ENCODE measurements at places on chromosomes 1 and 21.

DNA sequence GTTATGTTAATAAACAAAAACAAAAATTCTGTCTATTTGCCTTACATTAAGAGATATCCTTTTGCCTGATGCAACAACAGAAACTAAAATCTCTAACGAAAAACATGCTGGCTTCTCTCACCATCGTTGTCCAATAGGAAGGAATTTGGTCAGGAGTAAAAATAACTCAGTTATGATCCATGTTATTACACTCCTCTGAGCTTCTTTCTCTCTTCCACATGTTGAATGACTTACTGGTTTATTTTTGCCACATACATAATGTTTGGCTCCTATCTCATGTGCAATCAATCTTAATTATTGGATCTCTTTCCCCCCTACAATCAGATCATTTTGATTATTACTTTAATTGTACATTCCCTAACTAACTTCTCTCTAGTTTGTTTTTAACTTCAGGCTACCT is 688.4 kb downstream of the USP25 start:
- no peak for DNase-seq

DNA sequence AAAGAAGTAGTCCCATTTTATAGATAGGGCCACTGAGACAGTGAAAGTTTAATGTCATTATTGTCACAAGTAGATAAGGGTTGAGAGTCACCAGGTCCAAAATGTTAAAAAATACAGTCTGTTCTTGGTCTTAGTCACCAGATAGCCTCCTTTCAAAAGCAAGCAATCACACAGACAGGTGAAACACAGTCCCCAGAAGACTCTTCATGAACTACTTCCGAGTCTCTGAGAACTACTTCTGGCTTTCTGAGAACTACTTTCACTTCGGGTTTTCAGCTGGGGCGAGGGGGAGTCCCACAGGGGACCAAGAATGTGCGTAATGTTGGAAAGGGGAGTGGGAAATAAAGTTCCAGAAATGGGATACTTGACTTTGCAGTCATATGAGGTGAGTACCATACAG is 143.2 kb downstream of the HHIPL2 start:
- DNase-seq = no peak

GRCh38 chr1:27597516-27598294 is 6.2 kb downstream of the AHDC1 start:
- no peak for DNase-seq

GRCh38 chr1:214952648-214953047 is 129.9 kb upstream of the KCNK2 start:
- DNase-seq = no peak

- no peak for DNase-seq
These were observed 62.8 kb upstream of the USP25 start for GRCh38 chr21:15667010-15667409.

- no peak for DNase-seq
These were observed 217.0 kb downstream of the S1PR1 start for GRCh38 chr1:101453844-101454243.

- DNase-seq = no peak
These were observed 8.4 kb upstream of the CAMTA1 start for GRCh38 chr1:6776895-6777294.
